ENCODE measurements at places on chromosomes 6 and 20. TPM values are rescaled to one million over a fixed set of nuclear protein-coding genes. Genes with fewer than 3 reads are reported as not detected.

Gene ZNF831
- 0.05 TPM for total RNA-seq

Gene AGER
- 6.0 TPM for total RNA-seq

Gene PRR18
- total RNA-seq = 2.0 TPM

Gene BRD2
- total RNA-seq = 76.2 TPM

Measured in left lobe of liver (tissue), 2 donors.